ENCODE measurements at places on chromosomes 6 and 20. TPM values are rescaled to one million over a fixed set of nuclear protein-coding genes. Genes with fewer than 3 reads are reported as not detected.

Gene DEFB132
- polyA plus RNA-seq, result not detected

Gene EPHA7
- polyA plus RNA-seq, result not detected

Gene THBS2
- polyA plus RNA-seq, result 857 TPM

Gene BEND3
- 0.49 TPM for polyA plus RNA-seq

Gene ZDHHC14
- polyA plus RNA-seq, result 3.2 TPM

Gene GSTA4
- 35.1 TPM for polyA plus RNA-seq
